Endothelial cell of umbilical vein (primary cell): ENCODE measurements at places on chromosomes 2 and 18.

DNA sequence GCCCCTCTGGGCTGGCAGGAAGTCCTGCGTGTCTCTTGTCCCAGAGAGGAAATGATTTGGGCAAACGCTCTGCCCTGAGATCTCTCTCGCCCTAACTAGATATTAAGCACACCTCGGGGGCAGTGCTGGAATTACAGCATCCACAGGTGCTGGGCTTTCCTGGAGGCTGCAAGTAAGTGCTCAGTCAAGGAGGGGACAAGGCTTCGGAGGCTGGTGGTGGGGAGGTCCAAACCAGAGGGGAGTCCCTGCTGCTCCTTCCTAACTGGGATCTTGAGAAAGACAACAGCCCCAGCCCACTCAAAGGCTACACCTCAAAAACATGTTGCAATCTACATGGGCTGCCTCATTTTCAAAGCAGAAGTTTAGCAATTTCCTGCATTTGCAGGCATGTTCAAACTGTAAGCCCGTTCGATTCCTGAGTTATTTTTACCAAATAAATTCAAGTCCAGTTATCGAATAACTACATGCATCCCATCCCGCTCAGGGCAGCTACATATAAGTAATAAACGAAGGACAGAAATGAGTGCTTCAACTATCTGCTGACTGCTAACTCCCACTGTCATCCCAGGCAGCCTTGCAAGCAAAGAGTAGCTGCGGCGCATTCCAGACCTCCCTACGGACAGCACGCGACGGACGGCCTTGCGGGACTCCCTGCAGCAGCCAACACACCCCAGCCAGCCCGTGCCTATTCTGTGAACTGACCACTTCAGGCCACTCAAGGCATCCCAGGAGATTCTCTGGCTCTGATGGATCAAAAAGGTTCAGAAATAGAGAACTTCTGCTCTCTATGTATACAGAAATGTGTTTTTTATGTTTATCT, 27.5 kb downstream of the ZNF516 start:
- DNase-seq, result no peak

- DNase-seq, result no peak
Measured at GRCh38 chr2:238518172-238518820, 91.6 kb downstream of the ASB1 start.

DNA sequence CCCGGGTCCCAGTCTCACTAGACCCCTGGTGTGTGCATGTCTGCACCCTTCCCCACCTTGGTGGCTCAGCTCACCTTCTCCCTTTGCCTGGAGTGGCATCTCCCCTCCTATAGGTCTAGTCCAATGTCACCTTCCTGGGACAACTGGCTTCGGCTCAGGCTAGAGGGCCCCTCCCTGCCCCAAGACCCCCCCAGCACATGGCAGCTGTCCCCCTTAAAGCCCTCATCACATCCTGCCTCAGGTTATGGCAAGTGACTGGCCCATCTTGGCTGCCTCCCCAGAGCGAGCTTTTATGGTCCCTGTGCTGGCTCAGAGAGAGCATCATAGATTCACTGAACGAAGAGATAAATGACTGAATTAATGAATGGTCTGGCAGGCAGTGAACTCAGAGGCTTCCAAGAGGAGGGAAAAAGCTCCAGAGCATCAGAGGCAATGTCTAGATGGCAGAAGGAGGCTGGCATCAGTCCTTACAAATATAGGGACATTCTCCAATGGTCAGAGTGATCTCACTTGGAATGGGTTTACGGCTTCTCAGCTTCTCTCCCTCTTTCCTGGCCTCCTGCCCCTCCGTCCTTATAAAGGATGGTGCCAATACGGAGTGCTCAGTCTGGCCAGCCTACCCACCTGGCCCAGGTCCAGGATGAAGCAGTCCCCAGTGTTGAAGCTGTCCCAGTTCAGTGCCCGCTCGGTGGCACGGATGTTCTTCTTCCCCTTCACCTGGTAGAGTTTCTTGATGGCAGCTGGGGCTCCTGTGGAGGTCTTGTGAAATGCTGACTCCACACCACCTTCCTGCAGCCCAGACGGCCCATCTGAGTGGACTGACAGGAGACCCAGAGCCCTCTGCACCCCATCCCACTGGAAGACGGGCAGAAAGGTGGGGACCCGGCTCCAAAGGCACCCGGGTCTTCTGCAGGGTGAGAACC, 9.4 kb downstream of the CAPG start:
- no peak for DNase-seq

DNA sequence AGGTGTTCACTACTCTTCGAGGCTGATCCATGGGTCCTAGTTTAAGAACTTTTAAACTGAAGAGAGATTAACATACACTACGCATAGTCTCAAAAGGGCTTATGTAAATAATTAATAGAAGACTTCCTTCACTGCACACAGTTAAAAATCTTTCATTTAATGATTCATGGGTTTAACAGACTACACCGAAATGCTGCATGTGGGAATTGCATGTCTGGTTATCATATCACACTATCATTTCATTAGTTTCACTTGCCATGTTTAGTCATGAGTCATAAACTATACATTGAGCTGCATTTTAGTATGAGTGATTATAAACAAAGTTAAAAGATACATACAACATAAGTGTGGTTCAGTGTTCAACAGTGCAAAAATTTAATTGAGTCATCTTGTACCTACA, 31.2 kb downstream of the GLS start:
- no peak for DNase-seq

DNA sequence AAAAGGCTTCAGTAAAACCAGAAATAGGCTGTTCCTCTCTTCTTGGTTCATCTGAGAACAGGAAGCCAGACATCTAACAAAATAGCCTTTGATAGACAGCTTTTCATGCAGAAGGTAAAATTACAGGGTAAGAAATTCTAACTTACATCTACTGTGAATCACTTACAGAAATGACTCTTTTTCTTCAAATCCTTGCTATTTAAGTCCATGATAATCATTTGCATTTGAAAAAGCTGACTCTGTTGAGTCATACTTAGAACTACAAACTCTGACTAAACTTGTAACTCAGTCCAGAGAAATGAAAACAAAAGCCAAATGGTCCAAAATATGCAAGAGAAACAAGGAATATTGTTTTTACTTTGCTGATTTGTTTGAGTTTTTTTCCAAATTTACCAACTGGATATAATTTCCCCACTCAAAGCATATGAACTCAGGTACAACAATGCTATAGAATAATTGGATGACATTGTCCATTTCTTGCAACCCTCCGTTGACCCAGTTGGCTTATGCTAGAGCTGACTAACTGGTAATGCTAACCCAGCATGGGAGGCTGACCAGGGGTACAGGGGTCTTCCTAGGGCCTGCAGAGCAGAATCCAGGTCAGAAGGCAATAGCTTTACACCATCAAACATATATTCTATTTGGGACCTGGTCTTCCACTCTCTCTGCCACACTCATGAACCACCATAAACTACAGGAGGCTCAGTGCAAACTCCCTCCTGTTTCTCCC, 18.8 kb upstream of the MREG start:
- no peak for DNase-seq

- DNase-seq, result no peak
Measured at GRCh38 chr18:22088029-22088428, 81.4 kb upstream of the GATA6 start.

DNA sequence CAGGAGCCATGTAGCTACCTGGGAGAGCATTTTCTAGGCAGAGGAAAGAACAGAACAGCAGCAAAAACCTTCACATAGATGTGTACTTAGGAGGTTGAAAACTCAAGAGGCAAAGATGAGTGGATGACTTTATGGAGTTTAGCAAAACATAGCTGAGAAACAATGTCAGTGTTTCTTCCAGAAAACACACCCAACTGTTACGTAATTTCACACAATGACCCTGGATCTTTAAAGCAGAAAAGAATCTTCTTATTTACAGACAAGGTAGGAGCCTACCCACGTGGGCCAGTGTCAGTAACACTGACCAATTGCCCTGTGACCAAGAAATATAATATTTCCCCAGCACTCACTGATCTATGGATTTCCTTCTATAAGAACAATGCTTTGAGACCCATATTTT, 254.6 kb downstream of the CDH20 start:
- no peak for DNase-seq

DNA sequence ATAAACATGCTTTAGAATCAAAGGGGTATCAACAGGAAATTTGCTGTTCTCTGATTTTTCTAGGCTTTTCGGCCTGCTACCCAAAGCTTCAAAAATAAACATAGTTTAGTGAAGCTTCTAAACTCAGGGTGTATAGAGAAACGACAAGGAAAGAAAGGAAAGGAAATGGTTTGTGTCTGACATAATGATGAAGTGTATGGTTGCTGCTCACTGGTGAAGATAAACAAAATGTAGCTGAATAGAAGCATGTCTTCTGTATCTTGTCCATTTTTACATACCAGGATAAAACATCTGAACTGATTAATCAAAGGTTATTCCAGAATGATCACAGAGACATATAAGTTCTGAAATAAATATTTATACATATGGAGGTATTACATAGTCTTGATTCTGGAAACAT, 1324.6 kb upstream of the NRXN1 start:
- no peak for DNase-seq
